NCI-H526 treated with DMSO at 0.1 percent for 48 hours (cell line): ENCODE measurements at places on chromosomes 3 and 15.

DNA sequence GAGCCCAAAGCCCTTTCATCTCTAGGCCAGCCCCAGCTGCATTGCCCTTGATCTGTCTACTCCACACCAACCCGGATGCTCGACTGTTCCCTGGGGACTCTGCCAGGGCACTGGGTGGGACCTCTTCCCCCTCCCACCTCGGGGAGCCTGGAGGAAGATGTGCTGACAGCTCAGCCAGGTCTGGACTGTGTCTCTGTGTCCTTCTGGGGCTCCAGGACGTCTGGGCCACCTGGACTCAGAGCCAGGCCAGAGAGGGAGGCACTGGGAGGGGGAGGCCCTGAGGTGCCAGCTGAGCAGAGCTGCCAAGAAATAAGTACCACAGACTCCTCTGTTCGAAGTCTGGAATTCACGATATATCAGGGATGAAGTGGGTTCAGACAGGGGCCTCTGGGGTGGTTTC lies 5.8 kb upstream of the HCN4 start:
- no peak for DNase-seq

DNA sequence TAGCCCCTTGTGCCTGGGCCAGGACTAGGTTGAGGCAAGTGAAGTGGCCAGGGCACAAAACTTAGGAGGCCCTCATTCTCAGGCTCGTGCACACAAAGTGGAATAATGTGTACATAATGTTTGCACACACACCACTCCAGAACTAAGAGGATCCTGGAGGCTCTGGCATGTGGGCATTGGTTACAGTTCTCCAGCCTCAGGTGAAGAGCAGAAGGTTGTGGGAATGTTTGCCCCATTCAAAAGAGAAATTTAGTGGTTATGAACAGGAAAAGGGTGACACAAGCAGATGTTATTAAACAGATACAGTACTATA lies 31.3 kb downstream of the ASB7 start:
- no peak for DNase-seq

- no peak for DNase-seq
Observed at GRCh38 chr3:14818804-14819500, at the start of gene FGD5. FGD5 (plus strand) TSS chr3:14818962; CDS start chr3:14819072, 110 bp downstream.

GRCh38 chr3:56398659-56399058 lies 69.6 kb downstream of the ERC2 start:
- DNase-seq: no peak

DNA sequence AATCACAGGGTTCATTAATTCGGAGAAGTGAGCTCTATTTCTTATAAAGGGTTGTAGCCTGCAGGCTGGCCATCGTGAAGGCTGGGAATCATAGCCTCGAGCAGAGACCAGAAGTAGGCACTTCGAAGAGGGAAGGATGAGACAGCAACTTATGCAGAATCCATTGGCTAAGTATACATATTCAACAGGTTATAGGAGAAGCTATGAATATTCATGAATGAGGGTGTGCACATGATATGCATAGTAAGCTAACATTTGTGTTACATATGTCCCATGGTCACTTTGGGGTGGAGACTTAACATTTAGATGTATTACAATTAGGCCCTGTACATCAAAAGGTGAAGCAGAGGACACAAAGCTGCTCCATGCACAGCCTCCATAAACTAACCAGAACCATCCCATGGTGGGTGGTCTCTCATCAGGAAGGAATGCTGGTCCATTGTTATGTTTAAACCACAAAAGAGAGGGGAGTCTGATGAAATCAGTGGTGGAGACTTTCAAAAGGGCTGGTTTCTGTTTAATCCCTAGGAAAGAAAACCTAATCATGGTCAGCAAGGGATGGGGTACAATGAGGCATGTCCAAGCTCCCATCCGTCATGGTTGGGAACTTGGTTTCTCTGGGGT lies 80.8 kb upstream of the FHIT start:
- no peak for DNase-seq

- DNase-seq: no peak
Observed at GRCh38 chr3:57982561-57983243, 25.5 kb upstream of the FLNB start.

- no peak for DNase-seq
Observed at GRCh38 chr15:62593681-62594399, 428.8 kb upstream of the C2CD4B start.

DNA sequence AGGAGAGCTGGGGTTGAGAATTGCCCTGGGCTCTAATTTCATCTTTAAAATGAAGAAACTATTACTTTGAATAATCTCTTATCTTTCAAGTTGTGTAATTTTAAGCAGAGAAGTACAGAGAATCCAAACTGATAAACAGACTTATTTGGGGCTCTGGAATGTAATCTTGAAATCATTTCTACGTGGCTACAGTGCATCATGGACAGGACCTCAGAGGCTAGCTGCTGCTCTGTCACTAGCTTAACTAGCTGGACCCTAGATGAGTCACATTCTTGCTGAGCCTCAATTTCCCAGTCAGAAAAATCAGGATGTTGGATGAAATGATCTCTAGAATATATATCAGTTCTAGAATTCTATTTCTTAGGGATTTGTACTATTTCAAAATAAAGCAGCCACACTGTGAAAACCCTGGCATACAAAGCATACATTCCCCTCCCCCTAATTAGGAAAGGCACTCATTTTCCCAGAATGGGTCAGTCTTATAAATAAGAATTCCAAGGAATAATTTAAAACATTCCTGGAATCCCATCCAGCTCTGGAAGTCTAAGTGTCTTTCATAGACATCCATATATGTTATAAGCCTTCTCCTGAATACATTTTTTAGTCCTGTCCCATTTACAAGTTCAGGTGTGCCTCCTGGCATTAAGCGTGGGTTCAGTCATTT lies 47.2 kb downstream of the RASGRP1 start:
- no peak for DNase-seq

DNA sequence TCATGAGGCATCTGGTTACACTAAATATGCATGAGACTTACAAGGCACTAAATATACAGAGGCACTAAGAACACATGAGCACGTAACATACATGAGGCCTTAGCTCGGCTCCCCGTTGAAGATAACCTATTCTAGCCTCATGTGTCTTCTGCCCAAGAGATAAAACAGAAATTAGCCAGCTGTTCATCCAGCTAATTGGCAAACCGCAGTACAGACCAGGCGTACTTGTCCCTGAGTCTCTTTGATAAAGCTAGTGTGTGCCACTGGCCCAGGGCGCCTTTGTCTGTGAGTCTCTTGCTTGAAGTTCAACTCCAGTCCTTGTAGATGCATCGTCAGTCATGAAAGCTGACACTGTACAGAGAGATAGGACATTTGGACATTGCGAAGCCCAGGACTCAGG lies 121.9 kb upstream of the SPATA12 start:
- peak; percentile 49 for DNase-seq

DNA sequence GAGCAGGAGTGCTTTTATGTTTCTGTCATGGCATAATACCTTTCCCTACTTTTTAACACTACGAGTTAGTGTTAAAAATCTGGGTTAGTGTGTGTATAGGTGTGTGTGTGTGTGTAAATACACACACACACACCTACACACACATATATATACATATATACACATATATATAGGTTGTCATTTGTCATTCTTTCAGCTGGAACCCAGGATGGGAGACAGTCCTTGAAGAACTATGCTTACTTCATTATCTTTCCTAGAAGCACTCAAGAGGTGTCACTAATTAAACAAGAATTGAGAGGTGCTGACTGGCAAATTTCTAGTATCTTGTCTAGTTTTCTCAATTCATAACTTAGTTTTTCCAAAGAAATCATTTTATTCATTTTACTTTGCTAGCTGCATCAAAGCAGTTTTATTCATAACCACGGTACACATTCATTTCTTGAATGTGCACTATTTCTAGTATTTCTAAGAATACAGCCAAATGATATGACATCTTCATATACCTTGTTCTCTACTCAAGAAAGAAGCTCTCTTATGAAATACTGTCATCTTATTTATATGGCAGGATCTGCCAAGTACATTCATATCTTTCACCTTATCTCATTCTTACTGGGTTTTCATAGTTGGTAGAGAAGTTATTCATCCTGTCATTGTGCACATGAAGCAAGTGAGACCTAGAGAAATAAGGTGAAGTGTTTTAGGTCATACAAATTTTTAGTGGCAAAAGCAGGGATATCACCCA lies 46.6 kb downstream of the ISL2 start:
- no peak for DNase-seq

GRCh38 chr15:76398317-76399104 lies 61.9 kb downstream of the ISL2 start:
- no peak for DNase-seq

DNA sequence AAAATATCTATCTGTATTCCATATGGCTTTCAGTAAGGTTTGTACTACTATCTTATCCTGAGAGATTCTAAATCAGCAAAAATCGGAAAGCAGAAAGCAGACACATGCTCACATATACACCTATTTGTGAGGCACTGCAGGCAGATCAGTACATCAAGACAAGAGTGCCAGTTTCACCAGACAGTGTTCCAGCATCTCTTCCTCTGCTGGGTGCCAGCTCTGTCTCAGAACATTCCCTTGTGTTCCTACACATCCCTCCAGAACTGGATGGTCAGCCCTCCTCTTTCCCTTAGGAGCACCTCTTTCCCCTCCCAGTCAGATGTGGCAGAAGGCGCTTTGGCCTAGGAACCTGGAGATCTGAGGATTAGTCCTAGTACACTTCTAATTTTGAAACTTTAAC lies 121.3 kb upstream of the IL12A start:
- no peak for DNase-seq

DNA sequence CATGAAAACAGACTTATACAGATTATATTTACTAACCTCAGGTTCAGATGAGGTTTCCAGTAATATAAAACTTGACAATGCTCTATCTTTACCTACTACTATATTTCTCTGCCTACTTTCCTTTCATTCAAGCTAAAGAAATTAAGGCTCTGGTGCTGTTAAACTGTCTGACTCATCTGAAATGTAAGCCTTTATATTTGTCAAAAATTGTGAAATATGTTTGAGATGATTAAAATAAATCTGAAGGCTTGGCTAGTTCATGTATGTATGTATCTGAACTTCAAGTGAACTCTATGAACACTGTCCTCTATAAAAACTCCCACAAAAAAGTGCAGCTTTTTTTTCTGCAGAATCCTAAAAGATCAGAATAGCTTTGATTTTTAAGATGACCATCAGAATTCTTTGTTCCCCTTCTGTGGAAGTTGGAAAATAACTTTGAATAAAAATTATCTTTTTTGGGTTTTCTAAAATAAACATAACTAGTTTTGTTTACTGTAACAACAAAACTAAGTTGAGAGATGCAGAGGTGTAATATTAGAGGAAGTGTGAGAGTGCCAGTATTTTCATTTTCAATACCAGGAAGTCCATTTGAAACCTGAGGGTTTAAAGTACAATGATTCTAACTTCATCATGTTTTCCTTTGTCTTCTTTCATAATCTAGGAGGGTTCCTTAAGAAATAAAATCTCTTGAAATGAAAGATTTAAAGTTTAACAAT lies 42.2 kb downstream of the ILDR1 start:
- no peak for DNase-seq

GRCh38 chr3:146834917-146835316 lies 229.8 kb upstream of the PLSCR5 start:
- DNase-seq: no peak

DNA sequence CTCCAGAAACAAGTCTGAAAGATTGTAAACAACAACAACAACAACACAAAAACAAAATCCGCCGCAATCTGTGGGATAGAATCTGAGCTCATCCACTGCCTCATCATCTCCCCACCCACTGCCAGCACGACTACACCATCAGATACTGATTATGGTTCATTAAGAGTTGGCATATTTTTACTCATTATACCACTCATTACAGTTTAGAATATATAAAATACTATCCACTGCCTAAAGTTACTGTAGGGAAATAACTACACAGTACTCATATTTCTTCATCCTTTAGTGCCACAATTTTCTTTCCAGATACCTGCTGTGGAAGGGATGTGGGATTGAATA lies 152.5 kb upstream of the PEX5L start:
- DNase-seq: no peak

- DNase-seq: no peak
Observed at GRCh38 chr15:80006946-80007345, 36.0 kb upstream of the BCL2A1 start.

DNA sequence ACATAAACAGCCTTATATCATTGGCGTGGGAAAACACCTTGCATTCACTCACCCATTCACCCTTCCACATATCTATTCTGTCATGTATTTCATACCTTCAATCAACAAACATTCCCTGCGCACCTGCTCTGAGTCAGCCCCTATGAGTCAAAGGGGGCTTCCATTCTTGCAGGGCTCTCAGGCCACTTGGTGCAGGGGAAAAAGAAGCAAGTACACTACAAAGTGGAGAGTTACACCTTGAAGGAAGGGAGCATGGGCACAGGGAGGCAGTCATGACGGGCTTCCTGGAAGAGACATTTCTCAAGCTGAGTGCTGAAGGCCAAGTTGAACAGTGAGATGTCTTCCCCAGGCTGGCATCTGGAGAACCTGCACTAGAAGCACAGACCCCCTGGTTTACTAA lies 4.6 kb upstream of the AMOTL2 start:
- no peak for DNase-seq

DNA sequence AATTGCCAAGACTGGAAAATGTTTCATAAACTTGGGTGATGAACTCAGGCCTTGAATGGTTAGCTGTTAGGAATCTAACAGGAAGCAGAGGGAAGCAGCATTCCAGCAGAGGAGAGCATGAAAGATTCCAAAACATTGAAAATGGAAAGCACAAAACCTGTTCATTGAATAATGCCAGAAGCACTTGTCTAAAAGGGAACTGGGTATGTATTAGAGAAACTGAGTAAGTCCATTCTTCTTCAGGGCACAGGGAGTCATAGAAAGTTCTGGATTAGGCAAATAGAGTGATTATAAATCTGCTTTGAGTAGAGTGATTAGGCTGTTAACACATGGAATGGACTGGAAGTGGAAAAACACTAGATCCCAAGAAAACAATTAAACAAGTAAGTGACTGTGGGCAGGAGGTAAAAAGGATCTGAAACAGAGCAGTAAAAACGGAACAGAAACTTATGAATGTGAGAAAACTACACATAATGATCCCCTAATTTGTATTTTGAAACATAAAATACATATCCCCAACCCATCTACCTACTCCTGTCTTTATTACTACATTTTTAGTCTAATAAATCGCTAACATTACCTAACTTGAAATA lies 343.4 kb downstream of the TBC1D5 start:
- no peak for DNase-seq
